ENCODE measurements at places on chromosomes 6 and 20.

GRCh38 chr6:163984124-163984936 is 569.8 kb downstream of the QKI start:
- no peak for DNase-seq

- no peak for DNase-seq
These were observed 8.5 kb downstream of the C6orf132 start for GRCh38 chr6:42133926-42134325.

- no peak for DNase-seq
These were observed 811.3 kb downstream of the DHX35 start for GRCh38 chr20:39773380-39774000.

GRCh38 chr6:135393289-135393688 is 104.3 kb downstream of the AHI1 start:
- no peak for DNase-seq

DNA sequence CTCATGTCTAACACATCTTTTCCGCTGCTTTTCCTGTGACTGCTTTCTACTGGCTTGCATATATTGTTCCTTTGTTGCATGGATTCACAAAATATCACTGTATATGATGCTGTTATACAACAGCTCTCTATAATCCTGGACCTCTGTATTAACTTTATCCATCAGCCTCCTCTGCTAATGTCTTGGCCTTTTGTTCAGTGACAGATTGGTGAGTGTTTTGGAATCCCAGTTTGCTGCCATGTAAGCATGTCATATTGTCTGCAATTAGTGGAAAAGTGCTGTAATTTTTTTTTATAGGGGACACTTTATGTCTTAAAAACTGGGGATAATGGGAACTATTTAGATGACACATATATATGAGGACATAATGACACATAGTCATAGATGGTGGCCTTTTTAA is 3.0 kb downstream of the RIMS1 start:
- DNase-seq, result no peak

- DNase-seq, result peak; percentile 67
These were observed 30.6 kb downstream of the MRPL14 start for GRCh38 chr6:44096612-44097011.

All from stimulated activated CD4-positive, alpha-beta T cell treated with anti-CD3 and anti-CD28 coated beads, Interleukin-4, amount 100 ng/mL, for 4 hours (primary cell).